Endothelial cell of coronary artery (primary cell): ENCODE measurements at places on chromosomes 3 and 15. TPM values are rescaled to one million over a fixed set of nuclear protein-coding genes. Genes with fewer than 3 reads are reported as not detected.

Gene TMEM108
- total RNA-seq = 0.09 and 0.38 TPM in 2 replicates

Gene STAC
- 0.18 and 0.75 TPM in 2 replicates for total RNA-seq

Gene NR1I2
- under 0.01 and 0.09 TPM in 2 replicates for total RNA-seq

Gene ACAA1
- 41.1 and 45.3 TPM in 2 replicates for total RNA-seq

Gene TNFAIP8L3
- total RNA-seq = 15.8 and 29.9 TPM in 2 replicates

Gene SOX2
- not detected in 2 replicates for total RNA-seq

Gene BOC
- 0.09 TPM in 2 replicates for total RNA-seq

Gene DUOX1
- total RNA-seq = not detected in 2 replicates

Gene DISP2
- total RNA-seq = 0.18 and 0.19 TPM in 2 replicates

Gene RBP2
- not detected in 2 replicates for total RNA-seq

Gene TRH
- not detected in 2 replicates for total RNA-seq

Gene ERICH6
- under 0.01 TPM in 1 of 2 replicates, not detected in the other for total RNA-seq

Gene SETMAR
- 8.2 and 11.6 TPM in 2 replicates for total RNA-seq

Gene GALNT15
- 1.2 and 45.6 TPM in 2 replicates for total RNA-seq

Gene TMEM212
- total RNA-seq = not detected in 2 replicates

Gene NEK11
- 3.0 TPM in 2 replicates for total RNA-seq

Gene KCNH8
- total RNA-seq = under 0.01 TPM in 1 of 2 replicates, not detected in the other

Gene CISH
- 0.19 and 0.27 TPM in 2 replicates for total RNA-seq

Gene RCN2
- 37.7 and 57.8 TPM in 2 replicates for total RNA-seq

Gene GPR171
- not detected in 2 replicates for total RNA-seq

Gene FMN1
- 0.56 TPM in 1 of 2 replicates, not detected in the other for total RNA-seq
